Heart left ventricle (tissue), 16 donors: ENCODE measurements at places on chromosomes 5 and 9. TPM values are rescaled to one million over a fixed set of nuclear protein-coding genes. Genes with fewer than 3 reads are reported as not detected.

KCNN2 gene
- 6.7 TPM for total RNA-seq

- peaks cover 4% of the 10 kb centered on the region for H3K4me1 ChIP-seq
- peak overlapping the region; percentile 3 for H3K27ac ChIP-seq
- DNase-seq: no peak
- H3K27me3 ChIP-seq: no peaks in the 10 kb centered on the region
- no peaks in the 10 kb centered on the region for H3K36me3 ChIP-seq
- H3K4me3 ChIP-seq: peak overlapping the region; percentile 89
Measured at GRCh38 chr5:154191467-154192261, 1.1 kb downstream of the GALNT10 start.

DNA sequence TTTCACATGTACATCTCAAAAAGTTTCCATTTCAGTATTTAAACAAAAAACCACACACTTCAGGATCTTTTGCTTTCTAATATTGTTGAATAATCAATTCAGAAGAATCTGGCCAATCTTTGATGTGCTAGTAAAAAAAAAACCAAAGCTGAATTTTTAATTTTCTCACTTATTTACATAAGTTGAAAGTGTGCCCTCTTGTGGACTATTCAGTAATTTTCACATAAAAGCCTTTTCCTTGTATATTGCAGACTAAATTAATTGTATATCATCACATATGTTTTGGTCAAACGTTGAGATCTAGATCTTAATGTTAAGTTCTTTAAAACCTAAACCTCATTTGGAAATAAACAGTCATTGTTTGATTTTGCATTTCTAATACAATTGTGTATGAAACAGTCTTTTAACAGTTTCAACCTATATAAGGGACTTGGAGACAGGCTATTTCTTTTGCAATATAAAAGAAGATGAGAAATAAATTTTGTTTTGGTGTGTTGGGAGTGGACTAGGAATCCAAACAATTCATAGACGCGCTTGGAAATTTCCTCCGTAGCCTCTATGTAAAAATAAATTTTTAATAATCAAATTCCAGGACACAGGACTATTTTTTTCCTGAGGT is 68.1 kb downstream of the NIPBL start:
- H3K4me3 ChIP-seq: no peak overlapping the region
- H3K4me1 ChIP-seq: no peaks in the 10 kb centered on the region
- no peaks in the 10 kb centered on the region for H3K36me3 ChIP-seq
- H3K27me3 ChIP-seq: no peaks in the 10 kb centered on the region
- DNase-seq: no peak

FOXI1 gene
- total RNA-seq: not detected

- no peak overlapping the region for H3K27ac ChIP-seq
Measured at GRCh38 chr9:130421802-130422276, 22.9 kb upstream of the ASS1 start.

DNA sequence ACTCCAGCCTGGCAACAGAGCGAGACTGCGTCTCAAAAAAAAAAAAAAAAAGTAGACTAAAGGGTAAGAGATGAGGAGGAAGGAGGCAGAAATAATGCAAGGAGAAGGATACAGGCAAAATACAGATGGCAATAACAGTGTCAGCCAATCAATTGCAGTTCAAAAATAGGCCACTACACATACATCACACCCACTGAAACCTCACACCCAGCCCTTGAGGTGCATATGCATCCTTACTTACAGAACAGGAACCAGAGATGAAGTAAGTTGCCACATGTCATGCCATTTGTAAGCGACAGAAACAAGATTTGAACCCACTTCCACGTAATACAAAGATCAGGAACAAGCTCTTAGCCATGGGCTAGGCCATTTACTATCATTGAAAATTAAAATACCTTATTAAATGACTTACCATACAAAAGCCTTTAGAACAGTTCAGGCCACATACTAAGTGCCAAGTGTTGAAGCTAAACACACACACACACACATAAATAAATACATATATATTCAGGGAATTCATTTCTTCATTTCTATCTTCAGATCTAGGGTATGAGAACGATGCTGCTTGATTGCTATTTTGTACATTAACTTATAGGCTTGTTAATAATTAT is 98.4 kb downstream of the FNBP1 start:
- no peak for DNase-seq
- H3K4me1 ChIP-seq: peaks cover 11% of the 10 kb centered on the region
- no peaks in the 10 kb centered on the region for H3K27me3 ChIP-seq
- no peaks in the 10 kb centered on the region for H3K36me3 ChIP-seq
- no peak overlapping the region for H3K4me3 ChIP-seq

DNA sequence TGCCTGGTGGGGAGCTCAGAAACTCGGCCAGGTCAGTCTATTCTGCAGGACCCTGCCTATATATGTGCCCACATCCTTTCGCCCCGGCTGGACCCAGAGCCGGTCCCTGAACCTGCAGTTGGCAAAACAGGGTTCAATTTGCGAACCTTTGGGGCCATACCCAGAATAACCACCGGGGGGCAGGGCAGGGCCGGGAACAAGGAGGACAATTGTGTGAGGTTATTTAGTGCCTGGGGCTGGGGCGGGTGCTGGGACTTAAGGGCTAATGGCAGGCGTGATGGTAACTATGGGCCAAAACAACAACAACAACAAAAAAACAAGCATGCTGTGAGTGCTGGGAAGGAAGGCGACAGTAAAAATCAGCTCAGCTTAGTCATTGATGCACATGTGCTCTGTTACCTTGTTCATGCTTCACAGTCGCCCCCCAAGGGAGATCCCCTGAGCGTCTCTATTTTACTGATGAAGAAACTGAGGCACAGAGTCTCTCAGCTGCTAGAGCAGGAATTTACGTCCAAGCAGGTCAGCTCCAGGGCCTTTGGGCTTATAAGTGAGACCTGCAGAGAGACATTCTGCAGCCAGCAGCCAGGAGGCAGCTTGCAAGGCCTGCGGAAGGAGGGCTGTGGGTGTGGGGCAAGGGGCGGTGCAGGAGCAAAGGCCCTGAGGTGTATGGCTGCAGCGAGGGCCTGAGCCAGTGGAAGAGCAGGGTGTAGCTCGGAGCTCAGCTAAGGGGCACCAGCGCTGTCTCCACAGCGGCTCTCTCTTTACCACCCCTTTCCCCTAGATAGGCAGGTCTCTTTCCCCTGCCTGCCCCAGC is 106.0 kb downstream of the PHF2 start:
- DNase-seq: peak; percentile 52
- H3K4me1 ChIP-seq: no peaks in the 10 kb centered on the region
- no peak overlapping the region for H3K4me3 ChIP-seq
- H3K27me3 ChIP-seq: no peaks in the 10 kb centered on the region
- H3K27ac ChIP-seq: no peak overlapping the region
- peaks cover 17% of the 10 kb centered on the region for H3K36me3 ChIP-seq

PCDHGB7 gene
- 13.5 TPM for total RNA-seq

CFAP157 gene
- not detected for total RNA-seq

TMOD1 gene
- 180 TPM for total RNA-seq

- H3K27ac ChIP-seq: no peak overlapping the region
- H3K27me3 ChIP-seq: no peaks in the 10 kb centered on the region
- no peak for DNase-seq
- H3K4me1 ChIP-seq: no peaks in the 10 kb centered on the region
- H3K4me3 ChIP-seq: no peak overlapping the region
- no peaks in the 10 kb centered on the region for H3K36me3 ChIP-seq
Measured at GRCh38 chr5:55913466-55914413, 62.6 kb downstream of the IL31RA start.
